ENCODE measurements at places on chromosomes 7 and 10. TPM values are rescaled to one million over a fixed set of nuclear protein-coding genes. Genes with fewer than 3 reads are reported as not detected.
A peak's percentile ranks its signal among the peaks of the same experiment; 100 is the strongest.

The TSPAN15 gene
- total RNA-seq = 4.6 TPM

GRCh38 chr7:121372376-121373010 is 23.6 kb downstream of the FAM3C start:
- peaks cover 20% of the 10 kb centered on the region for H3K4me1 ChIP-seq
- peak overlapping the region; percentile 40 for H3K4me3 ChIP-seq
- peaks cover 21% of the 10 kb centered on the region for H3K36me3 ChIP-seq
- H3K27ac ChIP-seq = peak overlapping the region; percentile 67
- no peak for DNase-seq

DNA sequence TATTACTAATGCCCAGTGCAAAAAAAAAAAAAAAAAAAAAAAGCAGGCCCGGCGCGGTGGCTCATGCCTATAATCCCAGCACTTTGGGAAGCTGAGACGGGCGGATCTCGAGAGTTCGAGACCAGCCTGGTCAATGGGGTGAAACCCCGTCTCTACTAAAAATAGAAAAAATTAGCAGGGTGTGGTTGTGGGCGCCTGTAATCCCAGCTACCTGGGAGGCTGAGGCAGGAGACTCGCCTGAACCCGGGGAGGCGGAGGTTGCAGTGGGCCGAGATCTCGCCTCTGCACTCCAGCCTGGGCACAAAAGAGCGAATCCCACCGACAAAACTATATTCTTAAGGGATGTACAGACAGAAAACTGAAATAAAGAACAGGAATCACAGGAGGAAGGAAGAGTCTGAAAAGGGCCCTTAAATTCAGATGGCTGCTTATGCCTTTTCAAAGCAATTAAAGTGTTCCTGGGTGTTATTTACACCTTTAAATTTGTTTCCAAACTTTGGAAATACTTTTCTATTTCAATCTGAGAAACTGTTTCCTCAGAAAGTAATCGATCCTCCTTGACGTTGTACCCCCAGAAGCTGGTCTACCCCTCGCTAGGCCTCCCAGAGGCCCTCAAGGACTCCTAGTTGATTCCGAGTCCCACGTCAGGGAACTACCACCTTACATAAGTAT is 2.0 kb upstream of the KMT2E start:
- H3K27me3 ChIP-seq = no peaks in the 10 kb centered on the region
- peaks cover 29% of the 10 kb centered on the region for H3K4me1 ChIP-seq
- peak overlapping the region; percentile 100 for H3K27ac ChIP-seq
- peak overlapping the region; percentile 94 for H3K4me3 ChIP-seq
- DNase-seq = peak; percentile 57

GRCh38 chr10:10418387-10418786 is 599.3 kb upstream of the CELF2 start:
- peak overlapping the region; percentile 57 for H3K27ac ChIP-seq
- no peaks in the 10 kb centered on the region for H3K36me3 ChIP-seq
- no peak for DNase-seq
- H3K4me3 ChIP-seq = peak overlapping the region; percentile 8

The PLCE1 gene
- total RNA-seq = not detected

DNA sequence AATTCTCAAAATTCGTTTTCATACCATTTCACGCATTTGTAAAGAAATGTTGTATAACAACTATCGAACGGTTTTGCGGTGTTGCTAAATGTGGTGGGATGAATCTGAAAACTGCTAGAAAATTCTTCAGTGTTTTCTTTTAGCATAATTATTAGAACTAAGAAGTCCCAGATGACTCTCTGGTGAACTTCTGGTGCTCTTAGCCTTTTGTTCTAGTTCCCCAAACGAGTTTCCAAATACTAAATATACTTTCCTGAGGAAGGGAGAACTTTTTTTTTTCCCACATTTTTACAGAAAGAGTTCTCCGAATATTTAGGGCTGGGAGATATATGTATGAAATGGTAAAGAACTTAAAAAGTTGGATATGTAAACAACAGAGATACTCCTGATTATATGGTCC is 82.5 kb downstream of the ICA1 start:
- peaks cover 14% of the 10 kb centered on the region for H3K36me3 ChIP-seq
- H3K4me1 ChIP-seq = peaks cover 38% of the 10 kb centered on the region
- no peak for DNase-seq

DNA sequence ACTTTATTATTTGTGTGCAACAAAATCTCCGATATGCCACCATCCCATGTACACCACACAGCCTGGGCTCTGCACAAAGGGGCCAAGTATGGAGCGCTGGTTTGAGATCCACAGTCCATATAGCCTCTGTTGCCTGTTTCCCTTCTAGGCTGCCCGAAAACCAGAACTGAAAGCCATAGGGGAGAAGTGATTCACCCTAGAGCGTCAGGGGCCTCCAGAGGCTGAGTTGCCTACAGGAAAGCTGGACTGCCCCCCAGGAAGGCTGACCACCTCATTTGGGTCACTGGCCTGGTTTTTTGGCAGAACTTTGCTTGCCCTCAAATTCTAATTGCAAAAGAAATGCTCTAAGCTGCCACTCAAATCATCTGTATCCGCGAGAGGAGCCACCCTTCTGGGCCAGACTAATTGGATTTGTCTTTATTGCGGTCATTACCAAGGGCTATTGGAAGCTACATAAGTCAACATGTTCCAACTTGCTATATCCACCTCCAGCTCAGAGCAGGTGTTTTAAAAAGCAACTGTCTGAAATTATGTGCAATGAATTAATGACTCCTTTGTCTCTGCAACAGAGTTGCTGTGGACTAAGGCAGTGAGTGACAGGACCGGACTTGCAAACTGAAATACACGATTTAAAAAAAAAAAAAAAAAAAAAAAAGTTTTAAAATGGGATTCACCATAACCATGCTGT is 28.3 kb upstream of the FRMD4A start:
- no peak for DNase-seq
- H3K4me1 ChIP-seq = no peaks in the 10 kb centered on the region
- H3K4me3 ChIP-seq = no peak overlapping the region
- no peaks in the 10 kb centered on the region for H3K36me3 ChIP-seq

The HSPA12A gene
- total RNA-seq = 0.09 TPM

- no peaks in the 10 kb centered on the region for H3K4me1 ChIP-seq
- no peak for DNase-seq
- no peak overlapping the region for H3K27ac ChIP-seq
- no peaks in the 10 kb centered on the region for H3K27me3 ChIP-seq
- H3K4me3 ChIP-seq = no peak overlapping the region
- peaks cover 15% of the 10 kb centered on the region for H3K36me3 ChIP-seq
Measured at GRCh38 chr7:5211730-5212482, 21.9 kb downstream of the WIPI2 start.

The OR2A7 gene
- total RNA-seq = 2.2 TPM

DNA sequence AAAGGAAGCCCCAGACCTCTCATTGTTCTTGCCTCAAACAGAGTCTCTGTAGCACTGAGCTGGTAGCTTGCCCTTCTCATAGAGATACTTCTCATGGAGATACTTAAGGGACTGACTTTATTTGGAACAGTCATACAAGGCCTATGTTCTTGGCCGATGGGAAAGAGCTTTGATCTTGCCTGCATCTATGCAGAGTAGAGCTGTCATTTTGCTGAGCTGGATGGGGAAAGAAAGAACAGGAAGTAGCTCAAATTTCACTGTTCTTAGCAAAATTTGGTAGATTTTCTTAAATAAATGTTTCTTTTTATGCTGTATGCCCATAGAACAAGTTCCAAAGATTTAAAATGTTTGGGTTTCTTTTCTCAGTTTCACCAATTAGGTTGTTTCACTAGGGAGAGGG is 119.3 kb upstream of the SEC61G start:
- H3K36me3 ChIP-seq = no peaks in the 10 kb centered on the region
- no peak overlapping the region for H3K27ac ChIP-seq
- H3K4me1 ChIP-seq = no peaks in the 10 kb centered on the region
- no peaks in the 10 kb centered on the region for H3K27me3 ChIP-seq
- no peak for DNase-seq

- peaks cover 6% of the 10 kb centered on the region for H3K36me3 ChIP-seq
- peaks cover 12% of the 10 kb centered on the region for H3K4me1 ChIP-seq
Measured at GRCh38 chr10:74891053-74891452, 64.7 kb downstream of the KAT6B start.

DNA sequence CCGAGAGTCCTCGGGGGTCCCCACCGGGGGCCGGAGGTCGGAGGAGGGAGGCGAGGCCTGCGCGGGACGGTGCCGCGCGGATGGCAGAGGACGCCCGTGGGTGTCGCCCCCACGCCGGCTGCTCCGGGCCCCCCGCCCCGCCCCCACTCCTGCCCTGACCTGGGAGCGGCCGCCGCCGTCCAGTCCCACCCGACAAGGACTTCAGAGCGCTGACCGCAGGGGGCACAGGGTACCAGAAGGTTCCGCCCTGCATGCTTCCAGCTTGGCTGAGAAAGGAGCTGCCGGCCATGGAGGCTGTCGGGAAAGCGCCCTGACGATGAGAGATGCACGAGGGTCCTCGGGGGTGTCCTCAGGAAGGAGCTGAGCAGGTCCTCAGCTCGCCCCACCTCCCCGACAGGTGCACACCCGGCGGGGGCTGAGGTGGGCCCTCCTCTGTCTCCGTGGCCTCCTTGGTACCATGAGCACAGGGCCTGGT is 57.0 kb upstream of the DNAJB6 start:
- DNase-seq = no peak
- no peak overlapping the region for H3K4me3 ChIP-seq
- no peaks in the 10 kb centered on the region for H3K36me3 ChIP-seq
- peaks cover 15% of the 10 kb centered on the region for H3K4me1 ChIP-seq
- peaks cover 14% of the 10 kb centered on the region for H3K27me3 ChIP-seq

DNA sequence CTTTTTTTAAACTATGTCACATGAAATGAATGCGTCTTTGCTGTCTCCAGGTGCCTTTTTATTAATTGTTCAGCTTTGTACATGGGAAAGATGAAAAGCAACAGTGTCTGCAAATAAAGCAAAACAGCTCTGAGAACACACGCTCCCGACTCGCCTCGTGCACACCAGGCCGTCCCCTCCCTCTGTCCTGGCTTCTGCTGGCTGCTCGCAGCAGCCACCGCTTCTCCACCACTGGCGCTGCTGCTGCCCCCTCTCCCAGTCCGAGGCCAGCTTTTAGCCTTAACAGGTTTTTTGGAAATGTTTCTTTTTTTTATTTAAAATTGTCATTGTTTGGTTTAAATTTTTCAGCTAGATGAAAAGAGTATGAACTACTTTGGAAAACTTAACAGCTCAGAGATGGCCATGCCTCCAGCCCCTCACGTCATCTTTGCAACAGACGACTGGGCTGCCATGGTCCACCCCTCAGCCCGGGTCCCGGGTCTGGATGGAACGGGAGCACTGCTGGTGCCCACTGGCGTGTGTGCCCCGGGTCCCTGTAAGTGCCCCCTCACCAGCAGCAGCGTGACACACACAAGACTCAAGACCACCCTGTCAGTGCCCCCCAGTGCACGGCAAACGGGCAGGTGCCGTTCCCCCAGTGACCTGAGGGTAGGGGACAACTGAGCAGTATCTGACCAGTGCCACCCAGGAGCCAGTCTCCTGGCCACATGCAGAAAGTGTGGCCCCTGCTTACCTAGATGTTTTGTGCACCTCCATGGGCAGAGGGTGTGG is 415.6 kb upstream of the FOXK1 start:
- no peak overlapping the region for H3K27ac ChIP-seq
- no peak for DNase-seq
- H3K4me1 ChIP-seq = no peaks in the 10 kb centered on the region
- H3K36me3 ChIP-seq = no peaks in the 10 kb centered on the region
- H3K27me3 ChIP-seq = peaks cover 6% of the 10 kb centered on the region

DNA sequence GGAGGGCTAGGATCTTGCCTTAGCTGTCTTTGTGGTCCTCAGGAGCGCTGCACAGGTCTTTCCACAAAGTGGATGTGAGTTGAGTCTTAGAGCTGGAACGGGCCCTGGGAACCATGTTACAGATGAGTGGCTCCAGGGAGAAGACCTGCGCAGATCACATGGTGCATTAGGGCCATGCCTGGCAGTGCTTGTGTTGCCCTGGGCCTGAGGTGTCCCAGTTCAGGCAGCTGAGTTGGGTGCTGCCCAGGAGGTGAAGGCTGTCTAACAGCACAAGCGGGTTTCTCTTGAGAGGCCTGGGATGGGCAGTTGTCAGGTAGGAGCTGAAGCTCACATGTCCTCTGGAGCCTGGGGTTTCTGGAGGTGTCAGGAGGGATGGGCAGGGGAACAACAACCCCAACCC is 33.7 kb upstream of the ANKRD2 start:
- no peak overlapping the region for H3K4me3 ChIP-seq
- H3K4me1 ChIP-seq = peaks cover 10% of the 10 kb centered on the region
- DNase-seq = no peak
- no peaks in the 10 kb centered on the region for H3K36me3 ChIP-seq
- peaks cover 2% of the 10 kb centered on the region for H3K27me3 ChIP-seq
- H3K27ac ChIP-seq = no peak overlapping the region

GRCh38 chr7:107286751-107287621 is 118.2 kb downstream of the HBP1 start:
- H3K4me1 ChIP-seq = no peaks in the 10 kb centered on the region
- no peak for DNase-seq
- no peaks in the 10 kb centered on the region for H3K27me3 ChIP-seq
- no peak overlapping the region for H3K27ac ChIP-seq

GRCh38 chr10:4067931-4068561 is 283.0 kb upstream of the KLF6 start:
- no peak overlapping the region for H3K4me3 ChIP-seq
- peaks cover 7% of the 10 kb centered on the region for H3K36me3 ChIP-seq
- no peak for DNase-seq
- peaks cover 5% of the 10 kb centered on the region for H3K4me1 ChIP-seq
- H3K27me3 ChIP-seq = no peaks in the 10 kb centered on the region

GRCh38 chr7:148700661-148701064 is 2.0 kb downstream of the CUL1 start:
- H3K4me3 ChIP-seq = peak overlapping the region; percentile 91
- peaks cover 11% of the 10 kb centered on the region for H3K36me3 ChIP-seq
- peak overlapping the region; percentile 88 for H3K27ac ChIP-seq
- H3K4me1 ChIP-seq = peaks cover 39% of the 10 kb centered on the region
- peaks cover 5% of the 10 kb centered on the region for H3K27me3 ChIP-seq

- H3K4me1 ChIP-seq = no peaks in the 10 kb centered on the region
- H3K4me3 ChIP-seq = no peak overlapping the region
- DNase-seq = no peak
- H3K36me3 ChIP-seq = no peaks in the 10 kb centered on the region
Measured at GRCh38 chr7:151805191-151805590, 71.7 kb downstream of the PRKAG2 start.

The SGCE gene
- total RNA-seq = 0.97 TPM

- H3K36me3 ChIP-seq = no peaks in the 10 kb centered on the region
- H3K27ac ChIP-seq = no peak overlapping the region
- H3K4me3 ChIP-seq = no peak overlapping the region
- H3K4me1 ChIP-seq = peaks cover 5% of the 10 kb centered on the region
Measured at GRCh38 chr7:23230641-23231101, 15.9 kb upstream of the GPNMB start.

GRCh38 chr7:47416492-47417480 is 165.1 kb downstream of the TNS3 start:
- H3K4me3 ChIP-seq = no peak overlapping the region
- no peak for DNase-seq
- no peak overlapping the region for H3K27ac ChIP-seq
- no peaks in the 10 kb centered on the region for H3K36me3 ChIP-seq

The DNAJC12 gene
- total RNA-seq = 4.1 TPM

GRCh38 chr7:111476586-111477293 is 85.6 kb downstream of the IMMP2L start:
- peaks cover 5% of the 10 kb centered on the region for H3K36me3 ChIP-seq
- H3K27me3 ChIP-seq = no peaks in the 10 kb centered on the region
- H3K4me1 ChIP-seq = no peaks in the 10 kb centered on the region
- H3K4me3 ChIP-seq = no peak overlapping the region
- no peak overlapping the region for H3K27ac ChIP-seq

GRCh38 chr7:70645279-70645678 is 486.7 kb upstream of the GALNT17 start:
- H3K27me3 ChIP-seq = peaks cover 5% of the 10 kb centered on the region
- no peak overlapping the region for H3K4me3 ChIP-seq
- DNase-seq = no peak
- peaks cover 20% of the 10 kb centered on the region for H3K4me1 ChIP-seq

- no peaks in the 10 kb centered on the region for H3K27me3 ChIP-seq
- peaks cover 48% of the 10 kb centered on the region for H3K36me3 ChIP-seq
- H3K4me1 ChIP-seq = peaks cover 43% of the 10 kb centered on the region
- H3K27ac ChIP-seq = peak overlapping the region; percentile 61
Measured at GRCh38 chr10:7272008-7272407, 138.8 kb downstream of the SFMBT2 start.
